ENCODE measurements at places on chromosomes 12 and 14.

- peak; percentile 20 for DNase-seq
These were observed 96.8 kb upstream of the NTF3 start for GRCh38 chr12:5335069-5335468.

DNA sequence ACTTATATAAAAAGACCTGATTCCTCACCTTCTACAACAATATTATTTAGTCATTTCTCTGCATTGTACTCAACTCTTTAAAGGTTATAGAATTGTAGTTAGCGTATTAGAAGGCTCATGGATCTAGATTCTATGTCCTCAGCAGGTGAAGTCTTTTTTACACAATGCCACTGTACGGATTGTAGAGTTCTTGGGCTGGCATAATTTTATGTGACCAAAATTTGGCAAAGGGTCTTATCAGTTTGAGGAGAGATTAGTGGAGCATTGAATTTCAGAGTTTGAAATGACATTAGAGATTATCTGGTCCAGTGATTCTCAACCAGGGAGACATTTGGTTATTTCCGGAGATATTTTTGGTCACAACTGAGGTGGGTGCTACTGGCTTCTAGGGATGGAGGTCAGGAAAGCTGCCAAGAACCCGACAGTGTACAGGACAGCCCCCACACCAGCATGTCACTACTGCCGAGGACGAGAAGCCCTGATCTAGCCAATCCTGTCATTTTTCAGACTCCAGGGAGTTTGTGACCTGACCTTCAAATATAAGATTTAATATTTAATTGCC lies 63.9 kb downstream of the BICD1 start:
- DNase-seq = no peak

- DNase-seq = peak; percentile 78
These were observed 3.5 kb downstream of the TGM1 start for GRCh38 chr14:24259282-24260025.

DNA sequence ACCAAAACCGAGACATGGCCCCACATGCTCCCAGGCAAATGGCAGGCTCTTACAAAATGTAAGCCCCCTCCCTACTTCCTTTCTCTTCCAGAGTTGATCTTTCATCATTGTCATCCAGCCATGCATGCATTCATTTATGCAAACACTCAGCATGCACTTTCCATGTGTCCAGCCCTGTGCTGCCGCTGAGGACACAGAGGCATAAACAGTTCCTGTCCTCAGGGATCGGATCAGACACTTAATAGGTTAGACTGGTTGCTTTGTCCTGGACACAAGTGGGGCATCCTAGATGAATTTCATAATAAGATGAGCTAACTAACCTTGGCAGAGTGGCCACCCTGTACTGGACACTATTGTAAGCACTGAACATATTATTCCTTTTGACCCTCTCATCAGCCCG lies 23.1 kb downstream of the PRIMA1 start:
- DNase-seq = no peak

DNA sequence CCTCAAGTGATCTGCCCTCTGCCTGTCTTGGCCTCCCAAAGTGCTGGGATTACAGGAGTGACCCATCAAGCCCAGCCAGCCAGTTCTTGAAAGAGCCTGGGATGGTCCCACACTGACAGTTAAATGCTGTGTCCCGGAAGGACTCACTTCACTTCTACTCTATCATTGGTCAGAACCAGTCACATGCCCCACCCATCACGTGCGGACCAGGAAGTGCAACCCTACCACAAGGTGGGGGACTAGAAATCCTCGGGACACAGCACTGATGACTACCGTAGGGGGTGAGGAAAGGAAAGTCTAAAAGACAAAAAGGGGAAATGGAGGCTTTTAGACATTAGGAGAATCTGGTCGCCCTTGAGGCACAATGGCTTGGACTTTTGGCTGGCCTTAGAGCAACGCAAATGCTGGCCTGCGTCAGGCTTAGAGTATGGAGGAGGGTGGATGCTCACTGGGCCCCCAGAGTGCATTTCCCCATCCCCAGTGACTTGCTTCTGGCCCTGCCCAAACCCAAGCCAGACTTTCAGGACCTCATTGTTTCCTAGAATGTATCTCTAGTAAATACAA lies 207.7 kb downstream of the TTC8 start:
- DNase-seq = no peak

DNA sequence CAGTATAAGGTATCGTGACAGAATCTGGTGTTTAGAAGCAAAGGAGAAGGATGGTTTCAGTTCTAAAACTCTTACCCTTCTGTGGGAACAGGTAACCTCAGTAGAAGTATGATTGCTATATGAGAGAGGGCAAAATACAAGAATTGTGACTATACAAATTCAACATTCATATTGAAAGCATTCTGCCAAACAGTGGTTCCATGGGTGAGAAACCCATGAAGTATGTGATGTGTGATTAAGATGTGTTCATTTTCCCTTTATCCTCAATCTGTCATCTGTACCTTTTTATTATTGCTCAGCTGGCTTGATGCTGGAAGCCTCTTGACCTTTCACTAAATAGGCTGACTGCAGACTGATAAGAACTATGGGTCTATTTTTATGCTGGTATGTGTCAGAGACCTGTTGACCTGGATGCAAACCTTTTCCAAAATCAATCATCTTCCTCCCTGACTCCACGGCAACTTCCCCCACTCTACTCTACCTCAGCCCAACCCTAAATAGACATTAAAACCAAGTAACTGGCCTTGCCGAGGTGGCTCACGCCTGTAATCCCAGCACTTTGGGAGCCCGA lies 109.6 kb downstream of the STXBP6 start:
- no peak for DNase-seq

Data from fibroblast of skin of abdomen (primary cell).